ENCODE measurements at places on chromosomes 13 and 19. TPM values are rescaled to one million over a fixed set of nuclear protein-coding genes. Genes with fewer than 3 reads are reported as not detected.

The U2AF1L4 gene
- total RNA-seq: 9.4 TPM

The ZNF8 gene
- 14.3 TPM for total RNA-seq

The ATXN8OS gene
- 1.6 TPM for total RNA-seq

The ARRDC5 gene
- total RNA-seq: not detected

The PSMD8 gene
- 107 TPM for total RNA-seq
